ENCODE measurements at places on chromosomes 7 and 10. TPM values are rescaled to one million over a fixed set of nuclear protein-coding genes. Genes with fewer than 3 reads are reported as not detected.

TAS2R60 gene
- not detected for total RNA-seq

CNNM2 gene
- 3.0 TPM for total RNA-seq

PTPRZ1 gene
- total RNA-seq, result 0.41 TPM

RBP3 gene
- not detected for total RNA-seq

OR2A5 gene
- not detected for total RNA-seq

- DNase-seq, result no peak
Measured at GRCh38 chr7:105230486-105230885, 158.2 kb downstream of the SRPK2 start.

GRCh38 chr10:132458071-132458585 lies 61.1 kb downstream of the PWWP2B start:
- DNase-seq, result no peak

- no peak for DNase-seq
Measured at GRCh38 chr7:157784041-157784835, 447.4 kb downstream of the DNAJB6 start.

GRCh38 chr10:91409869-91410637 lies at the start of gene HECTD2:
HECTD2 (plus strand) TSS chr10:91410344; CDS start chr10:91410439, 95 bp downstream.
- DNase-seq, result peak; percentile 86

DNA sequence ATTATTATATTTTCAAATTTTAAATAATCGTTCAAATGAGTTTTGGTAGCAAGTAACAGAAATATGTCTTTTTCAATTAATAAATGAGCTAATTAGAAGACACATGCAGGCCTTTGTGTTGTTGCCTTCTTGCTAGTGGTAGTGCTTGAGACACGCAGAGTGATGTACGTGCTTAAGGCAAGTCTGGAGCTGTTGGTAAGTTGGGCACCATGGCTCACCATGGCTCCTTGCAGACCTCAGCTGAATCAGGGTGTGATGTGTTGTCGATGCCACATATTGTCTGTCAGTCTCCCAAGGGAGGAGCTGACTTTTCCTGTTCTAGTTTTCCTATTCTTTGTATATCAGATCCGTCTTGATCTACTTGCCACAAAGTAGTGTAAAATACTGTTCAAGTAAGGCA lies 8.3 kb downstream of the CDK14 start:
- no peak for DNase-seq

DNA sequence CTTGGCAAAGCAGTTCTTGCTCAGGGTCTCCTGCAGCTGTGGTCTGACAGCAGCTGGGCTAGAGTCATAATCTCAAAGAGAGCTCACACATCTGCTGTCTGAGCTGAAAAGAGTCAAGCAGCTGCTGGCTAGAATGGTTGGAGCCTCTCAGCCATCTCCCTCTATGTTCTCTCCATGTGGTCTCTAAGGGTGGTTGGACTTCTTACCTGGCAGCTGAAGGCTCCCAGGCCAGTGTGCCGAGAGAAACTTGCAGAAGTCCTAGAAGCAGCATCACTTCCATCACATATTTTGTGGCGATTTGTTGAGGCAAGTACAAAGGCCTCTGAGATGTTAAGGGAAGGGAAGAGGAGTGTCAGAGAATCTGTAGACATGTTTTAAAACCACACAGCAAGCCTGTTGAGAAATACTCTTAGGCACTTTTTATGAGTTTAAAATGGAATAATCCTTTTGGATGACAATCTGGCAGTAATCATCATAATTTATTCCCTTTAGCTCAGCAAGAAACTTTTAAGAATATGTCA lies 93.2 kb downstream of the REEP3 start:
- no peak for DNase-seq

GRCh38 chr7:28269700-28270361 lies 89.2 kb upstream of the JAZF1 start:
- no peak for DNase-seq

GRCh38 chr10:96397902-96398301 lies 39.1 kb upstream of the OPALIN start:
- no peak for DNase-seq

DNA sequence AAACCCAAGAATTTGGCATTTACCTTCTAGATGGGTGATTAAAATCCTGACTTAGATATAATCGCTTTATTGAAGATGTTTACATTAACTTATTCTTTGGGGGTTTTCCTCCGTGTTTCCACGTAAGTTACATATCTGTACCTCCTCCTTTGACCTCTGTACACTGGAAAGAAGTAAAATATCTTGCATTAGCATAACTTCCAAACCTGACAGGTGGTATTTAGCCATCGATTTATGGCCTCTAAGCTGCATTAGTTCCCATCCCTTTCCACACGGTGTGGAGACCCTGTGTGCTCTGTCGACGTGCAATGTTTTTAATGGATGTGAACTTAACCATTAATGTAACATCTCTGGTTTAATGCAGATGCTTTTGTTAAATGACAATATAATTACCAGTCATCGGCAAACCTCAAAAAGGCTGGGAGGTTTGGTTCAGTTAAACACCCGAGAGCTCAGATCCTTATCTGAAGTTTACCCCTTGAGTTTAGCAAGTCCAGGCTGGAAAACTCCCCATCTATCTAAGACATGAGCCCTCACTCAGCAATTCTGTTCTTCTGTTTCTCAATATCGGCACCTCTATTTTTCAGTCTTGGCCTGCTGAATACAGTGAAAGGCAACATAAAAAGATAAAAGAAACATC lies 295.2 kb downstream of the GATA3 start:
- no peak for DNase-seq

Measured in Right ventricle myocardium inferior (tissue), 1 donor.